ENCODE measurements at places on chromosomes 7 and 10.

DNA sequence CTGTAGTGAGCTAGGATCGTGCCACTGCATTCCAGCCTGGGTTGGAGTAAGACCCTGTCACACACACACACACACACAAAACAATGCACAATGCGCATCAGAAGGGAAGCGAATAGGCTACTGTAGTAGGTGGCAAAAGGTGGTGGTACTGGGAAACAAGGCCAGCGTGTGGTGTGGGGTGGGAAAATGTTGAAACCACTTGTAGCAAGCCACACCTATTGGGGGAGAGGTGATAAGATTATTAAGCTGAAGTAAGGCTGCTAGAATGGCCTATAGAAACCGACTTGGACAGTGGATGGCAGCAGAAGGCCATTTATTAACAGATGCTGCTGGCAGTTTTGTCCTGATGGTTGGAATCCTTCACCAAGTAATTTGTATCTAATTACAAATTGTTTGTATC is 7.2 kb upstream of the CHCHD1 start:
- no peak for DNase-seq

- DNase-seq: no peak
Observed at GRCh38 chr7:28161331-28161730, 19.3 kb downstream of the JAZF1 start.

DNA sequence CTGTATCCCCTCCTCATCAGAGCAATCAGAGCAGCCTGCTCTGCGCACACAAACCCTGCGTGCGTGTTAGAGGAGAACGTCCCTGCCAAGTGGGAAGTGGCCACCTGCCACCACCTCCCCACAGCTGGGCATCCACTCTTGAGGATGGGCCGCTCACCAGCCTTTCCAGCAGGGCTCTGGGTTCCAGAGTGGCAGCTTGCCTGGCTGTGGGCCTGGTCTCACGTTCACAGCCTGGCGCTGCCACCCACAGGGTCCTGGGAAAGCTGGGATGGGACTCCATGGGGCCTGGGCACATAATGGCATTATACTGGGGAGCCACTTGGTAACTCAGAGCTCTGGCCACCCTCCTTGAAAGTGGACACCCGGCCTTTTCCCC is 151.1 kb upstream of the PPP2R2D start:
- no peak for DNase-seq

DNA sequence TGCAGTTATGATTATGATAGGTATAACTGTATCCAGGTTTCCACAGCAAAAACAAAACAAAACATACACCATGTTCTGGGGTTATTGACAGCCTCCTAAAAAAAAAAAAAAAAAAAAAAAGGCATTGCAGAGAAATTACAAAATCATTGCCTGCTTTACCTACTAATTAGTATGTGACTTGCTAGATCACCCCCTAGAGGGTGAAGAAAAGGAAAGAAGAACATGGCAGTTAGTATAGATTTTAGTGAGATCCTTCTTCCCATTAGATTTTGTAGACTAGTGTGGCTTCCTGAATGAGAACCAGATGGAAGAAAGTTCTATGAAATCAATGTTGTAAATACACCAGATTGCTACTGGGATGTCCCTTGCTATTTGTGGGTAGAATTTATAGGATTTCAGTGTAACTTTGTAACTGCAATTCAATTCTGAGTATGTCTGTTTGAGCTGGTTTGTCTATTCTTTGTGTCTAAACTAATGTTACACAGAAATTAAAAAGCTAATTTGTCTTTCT is 24.0 kb upstream of the AGBL3 start:
- DNase-seq: no peak

DNA sequence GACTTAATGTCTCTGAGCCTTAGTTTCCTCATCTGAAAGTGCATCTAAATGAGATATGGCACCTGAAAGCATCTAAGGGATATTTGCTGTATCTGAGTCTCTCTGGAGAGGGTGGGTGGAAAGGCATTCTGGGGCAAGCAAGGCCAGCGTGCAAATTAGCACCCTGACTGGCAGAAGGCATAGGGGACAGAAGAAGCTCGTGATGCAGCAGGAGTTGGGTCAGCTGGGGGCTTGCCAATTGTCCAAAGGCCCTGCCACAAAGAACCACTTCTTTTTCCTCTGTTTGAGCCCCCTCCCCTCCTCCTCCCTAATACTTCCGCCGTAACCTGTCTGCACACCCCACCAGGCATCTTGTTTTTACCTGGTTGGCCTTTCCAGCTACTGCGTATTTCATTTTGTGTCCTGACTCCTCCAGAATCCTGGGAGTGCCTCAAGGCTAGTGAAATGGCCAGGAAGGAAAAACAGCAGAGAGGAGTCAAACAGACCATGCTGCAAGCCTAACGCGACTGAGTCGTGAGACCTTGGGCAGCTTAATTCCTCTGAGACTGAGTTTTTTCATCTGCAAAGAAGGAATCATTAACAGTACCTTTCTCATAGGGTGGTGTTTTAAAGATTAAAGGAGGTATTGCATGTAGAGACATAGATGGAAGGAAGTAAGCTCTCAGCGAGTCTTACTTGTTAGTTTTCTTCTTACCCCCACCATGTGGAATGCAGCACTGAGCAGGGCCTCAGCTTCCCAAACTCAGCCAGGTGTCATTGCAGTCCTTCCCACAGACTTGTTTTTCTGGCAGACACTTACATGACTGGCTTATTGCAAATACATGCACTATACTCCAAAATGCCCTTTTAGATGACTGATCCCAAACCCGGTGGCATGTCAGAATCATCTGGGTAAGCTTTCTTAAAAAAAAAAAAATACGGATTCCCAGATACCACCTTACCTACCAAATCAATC is 49.1 kb upstream of the MXI1 start:
- no peak for DNase-seq
